T-helper 2 cell (primary cell): ENCODE measurements at places on chromosomes 7 and 10.

DNA sequence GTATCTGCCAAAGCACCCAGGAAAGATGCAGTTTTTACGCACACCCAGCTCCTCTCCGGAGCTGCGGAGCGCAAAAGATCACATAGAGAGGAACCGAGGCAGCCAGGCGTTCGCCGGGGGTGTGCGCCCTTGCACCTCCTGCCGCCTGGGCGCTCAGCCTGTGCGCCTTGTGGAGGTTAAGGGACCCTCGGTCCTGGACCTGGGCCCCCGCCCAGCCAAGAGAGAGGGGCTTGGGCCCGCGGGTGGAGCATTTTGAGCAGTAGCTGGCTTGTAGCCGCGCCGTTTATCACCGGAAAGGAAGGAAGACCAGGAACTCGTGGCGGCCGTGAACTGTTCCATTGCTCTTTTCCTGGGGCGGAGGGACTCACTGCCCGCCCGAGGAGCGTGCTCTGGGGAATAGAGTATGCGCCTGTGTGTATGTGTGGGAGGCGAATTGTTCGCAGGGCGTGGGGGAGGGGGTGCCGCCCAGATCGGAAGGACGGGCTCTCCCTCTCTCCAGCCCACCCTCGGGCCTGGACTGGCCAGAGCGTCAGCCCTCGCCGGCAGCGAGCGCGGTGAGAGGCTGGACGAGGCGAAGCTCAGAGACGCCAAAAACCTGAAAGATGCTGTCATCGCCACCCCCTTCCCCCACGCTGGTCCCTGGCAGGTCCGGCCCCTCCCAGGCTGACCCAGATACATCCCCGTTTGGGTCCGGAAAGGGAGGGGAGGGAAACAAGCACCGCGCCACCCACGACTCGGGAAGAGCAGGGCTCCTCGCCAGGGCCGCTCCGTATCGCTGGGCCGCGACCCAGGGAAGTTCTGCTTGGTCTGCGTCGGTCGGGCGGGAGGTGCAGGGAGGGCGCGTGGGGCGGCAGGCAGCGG, 1.2 kb upstream of the WNT2 start:
- DNase-seq, result no peak

- DNase-seq, result no peak
Measured at GRCh38 chr7:158431941-158432347, 155.7 kb downstream of the PTPRN2 start.

- DNase-seq, result peak; percentile 17
Measured at GRCh38 chr7:5780801-5781496, 514 bp downstream of the RNF216 start.

- no peak for DNase-seq
Measured at GRCh38 chr7:100152937-100153666, 4.4 kb downstream of the LAMTOR4 start.

DNA sequence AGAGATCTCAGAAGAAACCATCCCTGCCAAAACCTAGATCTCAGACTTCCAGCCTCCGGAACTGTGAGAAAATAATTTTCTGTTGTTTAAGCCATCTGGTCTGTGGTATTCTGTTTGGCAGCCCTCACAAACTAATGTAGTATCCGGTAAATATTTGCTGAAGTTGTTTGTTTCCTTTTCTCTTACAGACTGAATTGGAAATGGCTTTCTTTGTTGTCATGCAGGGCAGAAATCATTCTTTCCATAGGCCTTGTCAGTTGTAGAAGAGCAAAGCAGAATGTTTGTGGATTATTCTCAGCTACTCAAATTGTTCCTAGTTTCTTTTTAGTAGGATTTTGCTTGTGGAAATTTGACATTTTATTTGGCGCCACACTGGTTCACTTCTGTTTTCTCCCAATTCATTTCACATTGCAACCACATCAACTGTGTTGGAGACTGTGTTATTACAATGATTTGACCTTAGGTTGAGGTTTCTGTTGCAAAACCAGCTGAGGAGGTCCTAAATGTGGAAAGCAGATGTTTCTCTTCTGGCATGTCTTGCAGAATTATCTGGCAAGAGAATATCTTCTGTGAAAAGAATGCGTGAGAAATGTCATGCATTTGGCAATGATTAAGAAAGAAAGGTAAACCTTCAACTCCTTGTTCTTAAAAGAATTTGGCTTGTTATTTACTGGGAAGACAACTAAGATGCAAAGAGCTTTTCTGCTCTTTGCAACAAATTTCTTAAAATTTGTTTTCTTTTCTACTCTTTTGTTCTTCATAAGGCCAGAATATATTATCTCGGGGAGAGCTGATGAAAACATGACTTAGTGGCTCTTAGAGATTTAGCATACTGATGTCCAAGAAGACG, 25.8 kb downstream of the ACTA2 start:
- no peak for DNase-seq

DNA sequence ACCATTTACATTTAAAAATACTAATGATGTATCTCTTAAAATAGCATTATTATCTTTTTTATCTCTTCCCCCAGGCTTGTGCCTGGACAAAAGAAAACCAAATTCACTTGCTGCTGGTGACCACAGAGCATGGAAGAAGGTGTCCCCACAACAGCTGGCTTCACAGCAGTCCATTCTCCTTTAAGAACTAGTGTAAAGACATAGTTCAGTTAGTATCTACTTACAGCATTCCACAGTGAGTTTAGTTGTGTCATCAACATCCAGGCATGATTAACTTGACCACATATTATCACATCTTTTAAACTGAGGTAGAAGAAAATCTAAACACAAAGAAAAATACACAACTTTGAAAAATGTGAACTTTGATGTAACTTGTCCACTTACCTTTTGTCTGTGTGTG, 55.0 kb downstream of the LRRC17 start:
- no peak for DNase-seq

- DNase-seq, result no peak
Measured at GRCh38 chr10:92695679-92696605, 6.2 kb downstream of the HHEX start.

DNA sequence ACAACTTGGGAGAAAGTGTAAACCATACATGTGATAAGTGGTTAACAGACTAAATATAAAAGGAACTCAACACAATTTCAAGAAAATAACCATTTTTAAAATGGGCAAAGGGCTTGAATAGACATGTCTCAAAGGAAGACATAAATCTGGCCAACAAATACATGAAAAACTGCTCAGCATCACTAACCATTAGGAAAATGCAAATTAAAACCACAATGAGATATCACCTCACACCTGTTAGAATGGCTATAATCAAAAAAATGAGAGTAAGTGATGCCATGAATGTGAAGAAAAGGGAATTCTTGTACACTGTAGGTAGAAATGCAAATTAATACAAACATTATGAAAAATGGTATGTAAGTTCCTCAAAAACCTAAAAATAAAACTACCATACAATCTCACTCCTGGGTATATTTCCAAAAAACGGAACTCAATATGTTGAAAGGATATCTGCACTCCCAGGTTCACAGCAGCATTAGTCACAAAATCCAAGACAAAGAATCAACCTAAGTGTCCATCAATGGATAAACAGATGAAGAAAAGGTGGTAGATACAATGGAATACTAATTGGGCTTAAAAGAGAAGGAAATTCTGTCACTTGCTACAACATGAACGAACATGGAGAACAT, 5.6 kb downstream of the SNX13 start:
- no peak for DNase-seq

DNA sequence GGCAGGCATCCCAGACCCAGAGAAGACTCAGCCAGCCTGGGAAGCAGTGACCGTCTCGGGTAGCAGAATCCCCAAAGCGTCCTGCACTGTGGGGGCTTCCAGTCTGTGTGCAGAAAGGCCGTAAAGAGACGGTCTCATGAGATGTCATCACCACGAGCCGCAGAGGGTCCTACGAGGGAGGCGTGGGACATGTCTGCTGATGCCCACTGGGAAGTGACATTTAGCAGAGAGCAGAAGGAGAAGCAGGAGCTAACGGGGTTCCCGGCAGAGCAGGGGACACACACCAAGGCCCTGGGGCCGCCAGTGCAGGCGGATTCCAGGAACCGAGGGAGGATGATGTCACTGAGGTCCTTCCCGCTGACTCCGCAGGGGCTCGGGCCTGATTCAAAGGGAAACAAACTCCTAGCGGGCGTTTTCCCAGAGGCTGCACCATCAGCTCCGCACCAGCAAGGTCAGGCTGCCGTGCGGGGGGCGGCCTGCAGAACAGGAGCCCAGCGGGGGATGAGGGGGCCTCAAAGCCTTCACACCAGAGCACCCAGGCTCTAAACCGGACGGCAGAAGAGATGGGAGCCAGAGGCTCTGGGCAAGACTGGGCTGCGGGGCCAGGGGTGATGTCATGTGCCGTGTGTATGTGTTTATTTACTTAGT, 85.4 kb upstream of the PDGFA start:
- DNase-seq, result no peak

DNA sequence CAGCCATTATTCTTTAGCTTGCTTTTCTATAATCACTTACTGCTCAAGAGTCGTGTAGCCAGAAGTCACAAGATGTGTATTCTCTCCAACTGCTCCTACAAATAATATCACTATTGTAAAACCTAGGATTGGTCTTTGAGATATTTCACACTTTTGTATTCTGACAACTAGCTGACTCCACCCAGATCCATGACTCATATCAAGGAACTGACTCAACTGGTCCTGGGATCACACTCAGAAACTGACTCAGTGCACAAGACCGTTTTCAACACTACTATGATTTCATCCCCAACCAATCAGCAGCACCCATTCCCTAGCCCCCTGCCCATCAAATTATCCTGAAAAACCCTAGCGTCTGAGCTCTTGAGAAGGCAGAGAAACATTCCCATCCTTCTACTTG, 56.5 kb upstream of the ORC5 start:
- DNase-seq, result no peak

- no peak for DNase-seq
Measured at GRCh38 chr10:88067737-88068136, 204.3 kb downstream of the PTEN start.

DNA sequence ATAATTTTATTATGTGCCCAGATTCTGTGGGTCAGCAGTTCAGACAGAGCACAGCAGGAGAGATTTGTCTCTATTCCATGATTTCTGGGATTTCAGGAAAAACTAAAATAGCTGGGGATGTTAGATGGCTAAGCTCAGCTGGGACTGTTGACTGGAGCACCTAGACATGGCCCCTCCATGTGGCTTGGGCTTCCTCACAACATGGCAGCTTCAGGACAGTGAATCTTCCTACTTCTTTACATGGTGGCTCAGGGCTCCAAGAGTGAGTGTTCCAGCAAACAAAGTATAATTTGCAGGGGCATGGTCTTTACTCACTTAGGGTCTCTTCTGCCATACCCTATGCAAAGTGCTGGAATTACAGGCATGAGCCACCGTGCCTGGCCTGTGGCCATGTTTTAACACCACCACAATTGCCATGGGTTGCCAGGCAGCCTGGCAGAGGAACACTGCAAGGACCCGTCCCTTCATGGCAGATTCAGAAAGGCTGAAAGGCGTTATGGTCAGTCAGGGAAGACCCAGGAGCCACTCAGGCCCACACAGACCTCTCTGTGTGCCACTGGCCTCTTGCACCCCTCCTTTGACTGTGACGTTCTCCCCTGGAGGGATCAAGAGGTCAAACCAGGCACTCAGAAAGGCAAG, 50.8 kb upstream of the ZMIZ1 start:
- no peak for DNase-seq

GRCh38 chr10:80924063-80924952, 386.6 kb downstream of the SH2D4B start:
- no peak for DNase-seq

DNA sequence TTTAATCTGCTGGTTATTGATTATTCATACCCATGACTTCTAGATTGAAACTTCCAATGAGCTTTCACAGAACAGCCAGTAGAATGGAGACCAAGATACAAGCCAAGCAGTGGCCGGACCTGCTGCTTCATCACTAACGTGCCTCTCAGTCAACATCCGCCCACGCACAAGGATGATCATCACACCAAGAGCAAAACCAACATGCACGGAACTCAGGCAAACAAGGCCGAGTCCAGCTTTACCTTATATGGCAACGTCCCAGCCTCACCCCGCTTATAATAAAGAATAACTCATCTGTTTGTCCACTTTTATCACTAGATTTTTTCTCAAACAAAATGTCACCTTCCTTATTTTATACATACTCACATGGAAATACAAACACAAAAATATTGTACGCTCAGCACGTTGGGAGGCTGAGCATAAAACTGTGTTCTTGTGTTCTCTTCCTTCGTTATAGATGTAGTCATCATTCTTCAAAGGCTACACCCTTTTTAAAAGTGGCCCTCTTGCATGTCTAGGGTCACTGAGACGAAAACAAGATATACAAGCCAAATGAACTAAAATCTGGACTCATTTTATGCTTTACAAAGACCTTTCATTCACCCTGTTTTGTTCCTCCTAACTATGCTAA, 122.7 kb downstream of the SFMBT2 start:
- no peak for DNase-seq

- no peak for DNase-seq
Measured at GRCh38 chr10:124375353-124375614, 43.4 kb downstream of the OAT start.

DNA sequence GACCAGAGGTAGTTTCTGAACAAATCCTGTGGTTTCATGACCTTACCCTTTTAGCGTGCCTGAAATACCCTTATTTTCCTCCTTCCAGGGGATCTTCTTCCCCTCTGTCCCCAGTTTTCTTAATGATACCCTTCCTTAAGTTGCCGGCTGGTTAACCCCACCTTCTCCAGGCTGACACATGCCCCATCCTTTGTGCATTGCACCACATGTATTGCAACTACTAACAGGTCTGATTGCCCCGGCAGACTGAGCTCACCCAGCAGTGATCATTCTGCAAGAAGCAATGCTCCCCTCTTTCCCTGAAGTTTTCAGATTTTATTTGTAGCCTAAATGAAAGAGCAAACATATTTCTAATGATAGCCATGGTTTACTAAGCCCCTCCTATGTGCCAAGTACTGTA, 108.2 kb downstream of the HIP1 start:
- DNase-seq, result no peak

DNA sequence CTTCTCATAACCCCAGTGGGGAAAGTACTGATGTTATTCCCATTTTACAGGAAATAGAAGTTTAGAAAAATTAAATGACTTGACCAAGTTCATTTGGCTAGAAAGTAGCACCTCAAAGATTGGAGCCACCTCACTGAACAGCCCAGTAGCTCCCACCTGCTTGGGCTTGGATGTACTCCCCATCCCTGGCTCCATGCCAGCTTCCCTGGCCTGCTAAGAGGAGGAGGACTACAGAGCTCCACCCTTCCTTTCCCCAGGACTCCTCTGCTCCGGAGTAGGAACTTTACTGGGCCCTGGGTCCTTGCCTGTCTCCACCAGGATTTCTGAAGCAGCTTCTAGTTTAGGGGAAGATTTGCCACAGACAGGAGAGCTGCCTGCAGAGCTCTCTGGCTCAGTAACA, 3.1 kb downstream of the HPS6 start:
- no peak for DNase-seq

DNA sequence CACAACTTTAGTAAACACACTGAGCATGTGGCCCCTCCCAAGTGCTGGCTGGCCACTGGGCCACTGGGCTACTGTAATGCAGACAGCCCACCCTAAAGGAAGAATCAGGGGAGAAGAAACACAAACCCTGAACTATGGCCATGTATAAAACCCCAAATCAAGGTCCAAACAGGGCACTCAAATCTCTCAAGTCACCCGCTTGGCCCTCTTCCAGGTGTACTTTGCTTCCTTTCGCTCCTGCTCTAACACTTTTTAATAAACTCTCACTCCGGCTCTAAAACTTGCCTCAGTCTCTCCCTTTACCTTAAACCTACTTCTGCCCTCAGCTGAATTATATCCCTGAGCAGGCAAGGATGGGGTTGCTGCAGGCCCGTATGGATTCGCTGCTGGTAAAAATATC, 72.6 kb downstream of the TPK1 start:
- no peak for DNase-seq

- DNase-seq, result no peak
Measured at GRCh38 chr7:4713183-4713784, 31.2 kb downstream of the FOXK1 start.

GRCh38 chr10:73635781-73636180, 5.5 kb downstream of the MYOZ1 start:
- DNase-seq, result no peak

GRCh38 chr10:110051487-110051886, 43.7 kb downstream of the ADD3 start:
- DNase-seq, result no peak
